ENCODE measurements at places on chromosomes 1 and 21.

DNA sequence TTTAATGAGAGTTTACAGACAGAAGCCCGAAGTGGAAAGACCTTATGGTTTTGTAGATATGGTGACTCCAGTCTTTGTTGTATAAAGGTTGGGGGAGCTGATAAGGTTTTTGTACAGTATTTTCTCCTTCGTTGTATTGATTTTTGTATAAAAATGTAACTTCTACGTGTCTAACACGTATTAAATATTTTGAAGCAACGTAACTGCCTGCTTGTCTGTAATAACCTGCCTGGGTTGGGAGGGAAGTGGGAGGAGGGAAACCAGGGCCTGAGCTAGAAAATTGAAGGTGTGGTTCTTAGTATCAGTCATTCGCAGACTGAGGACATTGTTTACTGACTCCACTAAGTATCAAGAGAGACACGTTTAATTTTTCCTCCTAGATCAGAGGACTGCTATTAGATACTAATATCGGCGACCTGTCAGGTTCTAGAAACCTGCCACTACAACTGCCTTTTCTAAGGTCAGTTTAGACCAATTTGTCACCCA lies 2.2 kb downstream of the IER5 start:
- peak; percentile 49 for DNase-seq

- DNase-seq: peak; percentile 32
These were observed 107.2 kb downstream of the ARHGEF10L start for GRCh38 chr1:17646444-17647280.

GRCh38 chr1:221292652-221293051 lies 413.4 kb downstream of the HLX start:
- DNase-seq: no peak

GRCh38 chr1:211781260-211781659 lies 49.3 kb downstream of the LPGAT1 start:
- DNase-seq: no peak

GRCh38 chr1:64823691-64824476 lies 79.0 kb downstream of the RAVER2 start:
- peak; percentile 48 for DNase-seq

GRCh38 chr1:236604905-236605806 lies 840 bp upstream of the HEATR1 start:
- no peak for DNase-seq

GRCh38 chr1:51517361-51518032 lies 1.6 kb downstream of the EPS15 start:
- no peak for DNase-seq

DNA sequence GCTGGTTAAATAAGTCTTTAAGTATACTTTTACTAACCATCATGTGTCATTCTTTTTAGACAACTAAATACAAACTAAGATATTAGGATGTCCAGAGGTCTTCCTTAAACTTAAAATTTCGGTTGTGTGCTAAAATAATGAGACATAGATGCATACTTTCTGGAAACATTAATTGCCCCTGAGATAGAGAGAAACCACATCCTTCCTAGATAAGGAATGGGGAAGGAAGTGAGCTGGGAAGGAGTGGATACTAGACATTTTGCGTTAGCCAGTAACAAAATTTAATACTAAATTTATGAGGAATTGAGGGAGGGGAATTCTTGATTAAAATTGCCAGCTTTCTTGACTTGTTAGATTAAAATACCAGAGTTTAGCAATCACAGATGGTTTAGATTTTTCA lies 37.1 kb upstream of the PTGS2 start:
- no peak for DNase-seq

DNA sequence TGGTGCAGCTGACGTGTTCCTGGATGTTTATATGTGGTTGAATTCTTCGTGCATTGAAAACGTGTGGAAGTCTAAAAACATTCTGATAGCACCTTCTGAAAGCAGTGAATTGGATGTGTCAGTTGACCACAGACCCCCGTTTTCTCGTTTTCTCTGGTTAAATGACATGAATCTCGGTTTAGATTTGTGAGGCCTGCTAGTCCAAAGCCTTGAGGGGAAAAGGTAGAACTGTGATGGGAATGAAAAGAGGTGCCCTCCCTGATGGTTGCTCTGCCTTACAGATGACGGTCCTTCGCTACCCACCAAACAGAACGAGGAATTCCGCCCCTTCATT lies 8.9 kb downstream of the RER1 start:
- DNase-seq: no peak

- DNase-seq: no peak
These were observed 150.9 kb downstream of the PHTF1 start for GRCh38 chr1:113608399-113608798.

DNA sequence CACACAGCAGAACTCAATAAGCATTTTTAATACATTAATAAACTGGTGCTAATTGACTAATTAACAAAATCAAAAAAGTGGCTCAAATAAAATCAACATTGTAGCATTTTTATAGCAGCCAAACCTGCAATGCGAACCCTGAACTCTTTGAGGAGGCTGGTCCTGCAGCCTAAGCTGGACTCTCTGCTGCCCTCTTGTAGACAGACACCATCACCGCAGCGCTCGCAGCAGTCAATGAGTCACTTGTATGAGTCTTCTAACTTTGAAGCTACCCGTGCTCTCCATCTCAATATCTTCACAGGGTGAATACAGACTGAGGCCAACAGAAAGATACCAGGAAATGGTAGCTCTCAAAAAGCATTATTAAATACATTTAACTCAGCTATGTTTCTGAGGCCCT lies 9.7 kb upstream of the KRTAP7-1 start:
- DNase-seq: peak; percentile 17
